SK-N-SH (cell line): ENCODE measurements at places on chromosomes 7 and 10. TPM values are rescaled to one million over a fixed set of nuclear protein-coding genes. Genes with fewer than 3 reads are reported as not detected.

HKDC1 gene
- 0.06 and 0.10 TPM in 2 replicates for polyA plus RNA-seq

DNA sequence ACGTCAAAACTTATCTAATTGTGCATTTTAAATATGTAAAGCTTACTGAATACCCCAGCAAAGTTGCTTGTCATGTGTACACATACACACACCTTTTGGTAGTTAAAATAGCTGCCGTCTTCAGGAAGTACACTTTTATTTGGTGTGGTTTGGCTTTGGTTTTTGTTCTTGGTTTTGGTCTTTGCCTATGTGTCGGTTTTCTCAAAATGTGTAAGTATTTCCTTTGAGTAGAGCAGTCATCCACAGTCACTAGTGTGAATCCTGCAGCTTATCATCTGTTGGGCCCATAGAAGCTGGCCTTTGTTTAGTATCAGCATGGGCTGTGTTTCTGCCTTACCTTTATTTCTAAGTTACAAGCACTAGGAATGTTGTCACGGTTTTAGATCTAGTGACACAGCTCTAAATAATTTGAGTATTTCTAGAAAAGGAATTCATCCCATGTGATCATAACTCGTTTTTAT, 35.3 kb downstream of the NET1 start:
- no peak overlapping the region for H3K27ac ChIP-seq
- no peak for DNase-seq
- H3K27me3 ChIP-seq = no peaks in the 10 kb centered on the region
- H3K36me3 ChIP-seq = no peaks in the 10 kb centered on the region

EBF3 gene
- polyA plus RNA-seq = not detected in 2 replicates

DNA sequence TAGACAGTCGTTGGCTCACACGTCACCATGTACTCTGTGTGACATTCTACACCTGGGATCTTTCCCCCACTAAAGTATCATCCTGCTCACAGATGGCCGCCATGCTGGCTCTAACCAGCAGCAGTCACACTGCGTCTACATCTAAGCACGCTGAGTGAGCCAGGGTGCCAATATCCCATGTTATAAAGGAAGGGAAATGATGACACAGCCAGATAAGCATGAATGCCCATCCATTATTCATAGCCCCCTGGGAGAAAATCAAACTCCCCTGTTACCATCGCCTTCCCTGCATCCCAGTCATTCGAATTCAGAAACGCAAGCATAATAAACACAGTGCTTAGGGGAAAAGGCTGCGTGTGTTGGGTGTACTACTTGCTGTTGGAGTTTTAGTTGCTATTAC, 698.2 kb upstream of the AUTS2 start:
- H3K4me1 ChIP-seq = no peaks in the 10 kb centered on the region
- no peaks in the 10 kb centered on the region for H3K27me3 ChIP-seq
- no peak overlapping the region for H3K27ac ChIP-seq
- H3K36me3 ChIP-seq = no peaks in the 10 kb centered on the region
- H3K4me3 ChIP-seq = no peak overlapping the region
- no peak for DNase-seq

COL28A1 gene
- 0.08 TPM in 1 of 2 replicates, not detected in the other for polyA plus RNA-seq

TRIM50 gene
- not detected in 2 replicates for polyA plus RNA-seq

DNA sequence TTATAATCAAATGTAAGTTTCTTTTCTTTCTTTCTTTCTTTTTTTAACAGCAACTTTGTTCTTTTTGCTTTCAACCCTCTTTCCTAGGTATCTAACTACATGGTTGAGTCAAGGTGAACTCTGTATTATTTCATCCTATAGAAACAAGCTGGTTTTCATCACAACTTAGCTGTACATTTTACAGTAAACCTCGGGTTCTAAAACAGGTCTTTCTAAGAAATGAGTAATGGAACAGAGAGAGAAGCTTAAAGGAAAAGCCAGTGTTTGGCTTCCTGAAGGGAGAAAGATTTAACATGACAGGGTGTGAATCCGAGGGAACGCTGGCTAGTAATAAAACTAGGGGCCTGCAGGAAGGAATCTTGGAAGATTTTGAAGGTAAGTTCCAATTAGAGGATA, 143.4 kb upstream of the ITGB1 start:
- H3K36me3 ChIP-seq = no peaks in the 10 kb centered on the region
- H3K4me3 ChIP-seq = no peak overlapping the region
- no peak overlapping the region for H3K27ac ChIP-seq

DNA sequence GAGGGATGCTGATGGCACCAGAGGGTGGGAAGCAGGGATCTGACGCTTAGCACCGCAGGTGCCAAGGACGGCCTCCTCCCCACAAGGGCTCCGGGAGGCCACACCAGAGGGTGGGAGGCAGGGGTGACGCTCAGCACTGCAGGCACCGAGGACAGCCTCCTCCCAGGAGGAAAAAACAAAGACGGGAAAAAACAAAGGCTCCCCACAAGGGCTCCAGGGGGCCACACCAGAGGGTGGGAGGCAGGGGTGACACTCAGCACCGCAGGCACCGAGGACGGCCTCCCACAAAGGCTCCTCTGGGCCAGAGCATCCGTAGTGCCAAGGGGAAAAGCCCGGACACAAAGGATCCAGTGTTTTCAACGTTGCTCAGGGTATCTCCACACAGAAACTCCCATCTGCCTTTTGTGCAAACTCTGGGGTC, 25.6 kb downstream of the DIP2C start:
- no peaks in the 10 kb centered on the region for H3K27me3 ChIP-seq
- H3K27ac ChIP-seq = no peak overlapping the region
- no peaks in the 10 kb centered on the region for H3K36me3 ChIP-seq
- peaks cover 4% of the 10 kb centered on the region; the same call in 1 of the 2 replicates for H3K4me1 ChIP-seq
- no peak for DNase-seq
- no peak overlapping the region for H3K4me3 ChIP-seq

CNPY1 gene
- not detected in 2 replicates for polyA plus RNA-seq

GRCh38 chr7:36118344-36118743, 34.7 kb upstream of the EEPD1 start:
- peaks cover 30% of the 10 kb centered on the region for H3K4me1 ChIP-seq

GPR146 gene
- 1.4 and 2.0 TPM in 2 replicates for polyA plus RNA-seq
